ENCODE measurements at places on chromosomes 5 and 9. TPM values are rescaled to one million over a fixed set of nuclear protein-coding genes. Genes with fewer than 3 reads are reported as not detected.

SMIM32 gene
- 0.48 TPM for total RNA-seq

ANKRD34B gene
- 0.34 TPM for total RNA-seq

EIF4EBP3 gene
- 5.2 TPM for total RNA-seq

ZNF169 gene
- 5.8 TPM for total RNA-seq

DNA sequence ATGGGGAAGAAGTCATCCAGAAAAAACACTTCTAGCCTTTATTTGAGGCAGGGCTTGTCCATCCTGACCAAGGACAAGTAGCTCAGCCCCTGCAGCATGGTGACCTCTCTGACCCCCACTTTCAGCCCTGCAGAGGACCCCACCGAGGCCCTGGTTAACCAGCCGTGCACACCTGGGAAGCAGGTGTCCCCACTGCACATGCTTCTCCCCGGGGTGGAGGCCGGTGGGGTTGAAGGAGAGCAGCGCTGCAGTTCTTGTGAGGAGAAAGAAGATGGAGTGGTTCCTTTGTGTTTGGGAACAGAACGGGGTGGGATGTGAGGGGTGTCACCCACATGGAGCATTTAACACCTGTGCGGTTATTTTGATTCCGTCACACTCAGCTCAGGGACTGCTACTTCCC lies 21.1 kb upstream of the ZBTB34 start:
- no peak for DNase-seq

- DNase-seq: no peak
Measured at GRCh38 chr5:5711112-5711511, 288.6 kb downstream of the ICE1 start.

DNA sequence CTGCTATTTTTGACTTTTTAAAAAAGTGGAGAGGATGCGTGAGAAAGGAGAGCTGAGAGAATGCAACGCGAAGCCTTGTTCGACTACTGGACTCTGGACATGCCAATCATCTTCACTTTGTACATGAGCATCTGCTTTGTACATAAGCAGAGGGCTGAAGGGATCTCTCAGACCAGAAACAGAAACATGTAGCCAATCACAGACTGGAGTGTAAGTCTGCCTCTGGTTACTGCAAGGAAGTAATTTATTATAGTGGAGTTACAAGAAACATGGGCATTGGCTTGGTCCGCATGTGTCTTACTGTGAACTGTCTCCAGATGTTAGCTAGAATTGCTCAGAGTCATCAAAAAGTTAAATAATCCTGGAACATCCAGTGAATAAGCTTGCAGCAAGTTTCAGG lies 190.0 kb upstream of the GRAMD2B start:
- no peak for DNase-seq

- no peak for DNase-seq
Measured at GRCh38 chr5:54669845-54670244, 152.3 kb downstream of the SNX18 start.

- DNase-seq: no peak
Measured at GRCh38 chr5:179368126-179368805, 23.0 kb upstream of the ADAMTS2 start.

DNA sequence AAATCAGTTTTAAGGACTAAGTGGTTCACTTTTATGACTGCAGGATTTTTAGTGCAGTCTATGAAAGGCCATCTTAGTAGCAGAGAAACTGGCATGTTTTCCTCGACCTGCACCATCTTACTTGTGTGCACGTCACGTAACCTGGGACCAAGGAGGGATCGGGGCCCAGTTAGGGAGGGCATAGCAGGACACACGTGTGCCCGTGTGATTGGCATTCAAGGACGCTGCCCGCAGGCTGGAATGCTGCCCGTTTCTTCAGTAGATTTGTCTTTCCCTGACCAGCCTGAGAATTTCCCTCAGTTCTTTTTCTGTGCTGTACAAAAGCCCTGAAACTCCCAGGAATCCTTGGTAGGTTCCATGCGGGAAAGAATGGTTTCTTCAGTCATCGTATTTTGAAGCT lies 196.3 kb downstream of the TRIO start:
- DNase-seq: no peak

GRCh38 chr5:170639221-170639925 lies 135.6 kb downstream of the KCNIP1 start:
- no peak for DNase-seq

- DNase-seq: no peak
Measured at GRCh38 chr5:151523335-151523734, 67.8 kb downstream of the FAT2 start.

- DNase-seq: no peak
Measured at GRCh38 chr5:7741415-7742065, 109.4 kb downstream of the CFAP90 start.

GRCh38 chr9:34526026-34526425 lies 3.2 kb upstream of the ENHO start:
- no peak for DNase-seq

DNA sequence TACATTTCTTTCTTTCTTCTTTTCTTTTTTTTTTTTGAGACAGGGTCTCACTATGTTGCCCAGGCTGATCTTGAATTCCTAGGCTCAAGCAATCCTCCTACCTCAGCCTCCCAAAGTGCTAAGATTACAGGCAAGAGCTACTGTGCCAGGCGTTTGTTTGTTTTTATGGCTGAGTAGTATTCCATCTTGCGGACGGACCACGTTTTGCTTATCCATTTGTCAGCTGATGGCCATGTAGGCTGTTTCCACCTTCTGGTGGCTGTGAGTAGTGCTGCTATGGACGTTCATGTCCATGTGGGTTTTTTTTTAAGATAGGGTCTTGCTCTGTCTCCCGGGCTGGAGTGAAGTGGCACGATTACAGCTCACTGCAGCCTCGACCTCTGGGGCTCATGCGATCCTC lies 2.5 kb downstream of the DOK3 start:
- DNase-seq: no peak

- peak; percentile 66 for DNase-seq
Measured at GRCh38 chr5:15354021-15354420, 146.0 kb upstream of the FBXL7 start.

- DNase-seq: no peak
Measured at GRCh38 chr5:173568128-173568527, 48.3 kb downstream of the BOD1 start.

GRCh38 chr9:133930046-133930681 lies 62.0 kb downstream of the VAV2 start:
- no peak for DNase-seq

Data from lung (tissue), 17 donors.